ENCODE measurements at places on chromosomes 11 and 22. TPM values are rescaled to one million over a fixed set of nuclear protein-coding genes. Genes with fewer than 3 reads are reported as not detected.

Gene ALG12
- 13.8 TPM for total RNA-seq

Gene PGA5
- total RNA-seq = not detected

Gene TMEM45B
- total RNA-seq = 0.37 TPM

Gene PSMD13
- 275 TPM for total RNA-seq

Gene RHOD
- total RNA-seq = 0.35 TPM

Gene TOMT
- total RNA-seq = not detected

Gene PPP1R14B
- total RNA-seq = 284 TPM

GRCh38 chr22:50218996-50219727 lies 18.4 kb downstream of the SELENOO start:
- DNase-seq = no peak

DNA sequence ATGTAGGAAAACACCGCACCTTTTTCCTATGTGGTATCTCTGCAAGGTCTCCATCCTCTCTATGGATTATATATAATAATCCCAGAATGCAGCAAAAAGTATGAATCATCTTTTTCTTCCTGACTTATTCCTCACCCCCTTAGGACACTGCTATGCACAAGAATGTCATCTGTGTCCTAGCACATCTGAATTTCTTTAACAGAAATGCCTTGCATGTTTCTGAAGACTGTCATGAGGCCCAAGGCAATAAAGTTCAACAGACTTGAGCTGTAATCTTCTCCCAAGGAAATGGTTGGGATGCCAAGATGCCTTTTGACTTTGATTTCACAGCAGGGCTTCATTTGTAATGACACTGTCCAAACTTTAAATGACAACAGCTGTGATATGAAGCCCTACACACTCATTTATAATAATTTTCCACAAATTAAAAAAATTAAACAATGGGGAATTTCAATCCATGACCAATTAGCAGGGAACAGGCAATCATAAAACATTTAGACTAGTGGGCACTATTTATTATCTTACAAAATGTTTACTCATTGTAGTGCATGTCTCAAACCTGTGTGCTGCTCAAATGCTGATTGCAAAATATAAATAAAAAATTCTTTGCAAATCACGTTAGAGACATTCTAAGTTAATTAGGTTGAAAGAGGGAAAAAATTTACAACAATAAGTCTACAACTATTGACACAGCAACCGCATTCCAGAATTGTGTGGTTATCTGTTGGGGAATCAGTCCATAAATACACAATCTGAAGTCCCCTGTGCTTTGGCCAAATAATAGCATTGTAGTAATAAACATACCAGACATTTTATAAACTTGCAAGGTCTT lies 242.3 kb downstream of the SWAP70 start:
- DNase-seq = no peak

- no peak for DNase-seq
Measured at GRCh38 chr11:120781486-120782120, 242.3 kb upstream of the TBCEL start.

DNA sequence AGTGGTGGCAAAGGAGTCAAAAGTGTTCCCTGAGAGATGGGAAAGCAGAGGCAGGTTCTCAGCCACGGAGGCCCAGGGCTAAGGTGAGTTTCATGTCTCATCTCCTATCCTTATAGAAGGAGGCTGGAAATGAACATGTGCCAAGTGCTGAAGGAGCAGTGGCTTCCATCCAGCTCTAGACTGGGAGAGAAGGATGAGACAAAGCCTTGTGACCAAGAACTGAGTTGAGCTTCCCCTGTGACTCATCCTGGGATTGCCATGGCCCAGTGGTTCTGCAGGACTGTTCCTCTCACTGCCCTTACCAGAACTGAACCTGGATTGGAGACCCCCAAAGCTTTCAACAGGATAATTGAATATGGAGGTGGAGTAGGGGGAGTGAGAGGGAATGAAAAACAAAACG lies 16.7 kb upstream of the OR9Q1 start:
- DNase-seq = no peak

GRCh38 chr11:17816232-17816931 lies 81.8 kb downstream of the KCNC1 start:
- DNase-seq = no peak

DNA sequence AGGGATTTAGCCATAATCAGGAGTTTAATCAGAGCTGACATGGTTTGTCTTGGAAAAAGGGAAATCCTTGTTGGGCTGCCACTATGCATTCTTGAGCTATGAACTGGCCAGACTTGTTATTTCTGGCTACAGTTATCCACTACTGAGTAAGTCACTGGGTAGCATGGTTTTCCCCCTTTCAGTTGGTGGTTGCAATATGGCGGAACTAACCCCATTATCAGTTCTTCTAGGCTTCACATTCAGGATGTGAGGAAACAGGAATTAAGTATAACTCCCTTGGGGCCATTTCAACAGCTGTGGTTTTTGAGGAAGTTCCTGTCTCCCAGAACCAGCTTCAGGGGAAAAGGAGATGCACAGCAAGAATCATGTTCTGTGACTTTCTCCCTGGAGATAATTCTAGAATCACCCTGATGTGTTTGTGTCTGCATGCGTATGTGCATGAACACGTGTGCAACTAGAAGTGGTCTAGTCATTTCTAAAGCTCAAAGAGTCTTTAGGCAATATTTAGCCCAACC lies 103.0 kb upstream of the CD44 start:
- no peak for DNase-seq

- DNase-seq = no peak
Measured at GRCh38 chr11:99240192-99241030, 219.7 kb downstream of the CNTN5 start.

DNA sequence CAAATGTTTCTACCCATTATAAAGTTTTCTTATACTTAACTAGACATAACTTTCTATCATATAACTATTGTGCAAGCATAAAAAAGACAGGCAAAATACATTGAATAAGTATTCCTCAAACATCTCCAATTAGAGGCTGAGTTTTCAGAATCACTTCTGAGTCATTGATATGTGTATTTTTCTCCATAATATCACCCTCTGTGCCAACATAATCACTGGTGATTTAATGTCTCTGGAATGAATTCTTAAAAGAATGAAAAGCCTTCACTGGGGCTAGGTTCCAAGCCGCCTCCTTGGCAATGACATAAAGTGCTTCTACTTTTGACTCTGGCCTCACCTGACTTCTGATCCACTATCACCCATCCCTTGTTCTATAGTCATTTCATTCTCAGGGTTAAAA lies 197.0 kb upstream of the E2F8 start:
- no peak for DNase-seq

DNA sequence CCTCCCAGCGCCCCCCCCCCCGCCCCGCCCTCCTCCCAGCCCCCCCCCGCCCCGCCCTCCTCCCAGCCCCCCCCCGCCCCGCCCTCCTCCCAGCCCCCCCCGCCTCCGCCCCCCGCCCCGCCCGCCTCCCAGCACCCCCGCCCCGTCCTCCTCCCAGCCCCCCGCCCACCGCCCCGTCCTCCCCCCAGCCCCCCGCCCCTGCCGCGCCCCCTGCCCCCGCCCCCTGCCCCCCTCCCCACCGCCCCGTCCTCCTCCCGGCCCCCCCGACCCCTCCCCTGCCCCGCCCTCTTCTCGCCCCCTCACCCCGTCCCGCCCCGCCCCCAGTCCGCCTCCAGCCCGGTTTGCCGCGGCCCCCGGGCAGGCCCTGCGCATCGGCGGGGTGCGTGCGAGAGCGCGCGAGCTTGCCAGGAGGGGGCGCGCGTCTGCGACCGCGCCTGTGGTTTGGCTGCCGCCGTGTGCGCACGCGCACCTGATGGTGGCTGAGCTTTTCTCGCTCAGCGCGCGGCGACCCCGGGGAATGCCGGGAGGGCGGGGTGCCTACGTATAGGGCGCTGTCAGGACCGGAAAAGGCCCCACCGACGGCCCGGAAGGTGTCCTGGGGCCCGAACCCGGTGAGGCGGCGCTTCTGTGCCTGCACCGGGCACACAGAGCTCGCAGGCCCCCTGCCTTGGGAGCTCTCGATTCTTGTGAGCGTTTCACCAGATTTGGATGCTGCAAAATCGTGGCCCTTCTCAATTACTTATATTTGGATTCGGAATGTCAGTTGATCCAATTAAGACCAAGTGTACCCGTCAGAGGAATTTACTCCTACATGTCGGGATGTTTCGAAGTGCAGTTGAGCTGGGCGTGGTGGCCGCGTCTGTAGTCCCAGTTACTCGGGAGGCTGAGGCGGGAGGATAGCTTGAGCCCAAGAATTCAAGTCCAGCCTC lies 501 bp upstream of the TTLL12 start:
- peak; percentile 99 for DNase-seq

DNA sequence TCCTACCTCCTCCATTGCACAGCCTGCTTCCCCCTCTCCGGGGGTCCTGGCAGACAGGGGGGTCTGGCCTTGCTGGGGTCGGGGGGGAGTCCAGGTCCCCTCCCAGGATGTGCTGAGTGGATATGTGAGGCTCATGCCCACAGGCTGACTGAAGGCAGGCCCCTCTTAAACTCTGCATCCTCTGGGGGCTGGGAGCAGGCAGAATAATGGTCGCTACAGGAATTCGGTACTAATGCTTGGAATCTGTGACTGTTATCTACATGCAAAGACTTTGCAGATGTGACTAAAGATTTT lies 1.6 kb upstream of the SUN2 start:
- DNase-seq = no peak

DNA sequence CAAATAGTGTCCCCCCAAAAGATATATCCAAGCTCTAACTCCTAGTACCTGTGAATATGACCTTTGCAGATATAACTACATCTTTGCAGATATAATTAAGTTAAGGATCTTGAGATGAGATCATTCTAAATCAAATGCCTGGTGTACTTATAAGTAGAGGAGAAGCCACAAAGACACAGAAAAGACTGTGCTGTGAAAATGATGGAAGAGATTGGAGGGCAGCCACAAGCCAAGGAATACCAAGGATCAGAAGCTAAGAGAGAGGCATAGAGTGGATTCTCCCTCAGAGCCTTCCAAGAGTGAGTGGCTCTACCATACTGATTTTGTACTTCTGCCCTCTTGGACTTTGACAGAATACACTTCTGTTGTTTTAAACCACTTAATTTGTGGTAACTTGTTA lies 7.5 kb upstream of the CAVIN3 start:
- DNase-seq = no peak

- no peak for DNase-seq
Measured at GRCh38 chr11:66637557-66638176, 836 bp upstream of the RBM4 start.

DNA sequence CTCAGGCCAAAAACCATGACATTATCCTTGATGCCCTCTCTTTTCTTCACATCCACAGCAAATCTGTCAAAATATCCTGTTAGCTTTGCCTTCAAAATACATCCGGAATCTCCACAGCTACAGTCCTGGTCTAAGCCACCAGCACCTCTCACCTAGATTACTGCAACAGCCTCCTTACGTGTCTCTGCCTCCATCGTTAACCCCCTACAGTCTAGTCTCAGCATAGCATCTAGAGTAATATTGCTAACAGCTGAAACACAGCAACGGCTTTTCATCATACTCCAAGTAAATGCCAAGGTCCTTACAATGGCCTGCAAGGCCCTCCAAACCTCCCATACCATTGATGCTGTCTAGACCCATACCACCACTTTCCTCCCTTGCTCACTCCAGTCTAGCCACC lies 4.4 kb downstream of the TSG101 start:
- no peak for DNase-seq

DNA sequence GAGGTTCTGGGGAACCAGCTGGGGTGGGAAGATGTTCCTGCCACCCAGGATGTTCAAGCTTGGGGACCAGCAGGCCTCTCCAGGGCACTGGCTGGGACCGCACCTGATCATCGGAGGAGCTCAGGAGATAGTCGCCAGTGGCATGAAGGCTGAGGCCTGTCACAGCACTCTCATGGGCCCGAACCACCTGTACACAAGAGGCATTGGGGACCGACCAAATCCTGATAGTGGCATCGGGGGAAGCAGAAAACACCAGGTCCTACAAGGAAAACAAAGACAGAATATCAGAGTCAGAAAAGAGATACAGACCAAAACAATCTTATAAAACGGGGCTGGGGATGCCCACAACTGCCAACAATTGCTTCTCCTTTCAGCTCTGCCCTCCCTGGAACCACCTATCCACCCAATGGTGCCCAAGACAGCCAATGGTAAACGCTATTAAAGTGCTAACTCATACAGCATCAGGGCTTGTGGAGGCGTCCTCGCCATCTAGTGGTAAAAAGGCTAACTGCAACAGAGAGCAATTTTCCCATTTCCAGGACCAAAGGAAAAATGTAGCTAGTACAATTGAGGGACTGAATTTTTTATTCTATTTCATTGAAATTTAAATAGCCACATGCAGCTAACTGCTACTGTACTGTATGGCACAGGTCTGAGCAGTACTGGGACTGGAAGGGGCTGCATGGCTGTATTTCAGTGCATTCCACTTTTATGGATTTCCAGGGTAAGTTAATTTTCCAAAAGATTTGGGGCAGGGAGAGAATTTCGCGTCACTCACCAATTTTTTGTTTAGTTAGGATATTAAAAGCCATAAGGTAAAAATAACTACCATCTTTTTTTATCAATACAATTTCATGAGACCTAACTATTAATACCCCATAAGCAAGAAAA lies 7.1 kb downstream of the PRPF19 start:
- DNase-seq = peak; percentile 81

DNA sequence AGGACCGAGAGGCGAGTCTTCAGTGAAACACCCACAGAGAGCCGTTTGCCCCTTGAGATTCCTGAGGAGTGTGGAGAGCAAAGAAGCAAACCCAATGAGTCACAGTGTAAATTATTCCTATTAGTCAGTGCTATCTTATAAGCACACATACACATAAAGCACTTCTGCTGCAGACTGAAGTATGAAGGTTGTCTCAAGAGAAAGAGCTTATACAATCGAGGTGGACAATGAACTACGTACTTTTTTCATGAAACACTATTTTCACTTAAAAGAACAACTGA lies 37.3 kb downstream of the GALNT18 start:
- DNase-seq = no peak

DNA sequence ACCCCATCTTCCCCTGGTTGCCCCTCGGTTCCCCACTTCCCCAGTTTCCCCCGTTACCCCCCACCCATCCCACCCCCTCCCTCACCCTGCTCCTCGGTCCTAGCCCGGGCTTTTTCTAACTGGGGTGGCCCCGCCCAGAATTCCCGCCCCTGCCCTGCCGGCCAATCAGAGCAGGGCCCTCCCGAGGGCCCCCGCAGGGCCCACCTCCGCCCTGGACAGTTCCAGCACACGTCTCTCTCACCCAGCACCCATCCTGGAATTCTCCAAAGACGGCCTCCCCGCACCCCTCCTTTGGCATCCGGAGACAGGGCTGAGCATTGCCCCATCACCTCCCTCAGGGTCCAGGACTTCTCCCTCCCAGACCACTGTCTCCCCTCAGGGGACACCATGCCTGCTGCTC lies at the start of gene H19:
TSS of gene H19 (minus strand) at position 88 of the 400 bp plus-strand sequence.
- no peak for DNase-seq

DNA sequence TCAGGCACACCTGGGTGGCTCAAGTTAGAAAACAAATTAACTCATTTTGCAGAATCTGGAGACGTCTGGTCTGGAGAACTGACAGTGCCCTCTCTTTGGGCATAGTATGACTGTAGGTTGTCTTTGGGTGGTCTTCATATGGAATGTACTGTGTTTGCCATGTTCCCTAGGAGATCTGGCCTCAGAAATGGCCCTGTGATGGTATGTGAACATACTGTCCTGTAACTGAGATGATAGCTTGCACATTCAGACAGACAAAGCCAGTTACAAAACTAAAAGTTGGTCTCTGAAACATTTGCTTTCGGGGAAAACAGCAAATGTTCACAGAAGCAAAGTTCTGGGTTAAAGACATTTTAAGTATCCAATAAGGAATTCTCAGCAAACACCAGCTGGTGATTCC lies 29.7 kb downstream of the CD44 start:
- no peak for DNase-seq

GRCh38 chr11:80239217-80239616 lies 798.4 kb upstream of the TENM4 start:
- DNase-seq = no peak

GRCh38 chr22:30086496-30086895 lies 6.2 kb downstream of the HORMAD2 start:
- no peak for DNase-seq
